Activated CD8-positive, alpha-beta memory T cell treated with anti-CD3 and anti-CD28 coated beads for 1 hour (primary cell): ENCODE measurements at places on chromosomes 5 and 9.

- no peak for DNase-seq
These were observed 6.9 kb downstream of the LPCAT1 start for GRCh38 chr5:1516615-1517601.

GRCh38 chr5:15763754-15764153, 263.8 kb downstream of the FBXL7 start:
- DNase-seq: no peak

DNA sequence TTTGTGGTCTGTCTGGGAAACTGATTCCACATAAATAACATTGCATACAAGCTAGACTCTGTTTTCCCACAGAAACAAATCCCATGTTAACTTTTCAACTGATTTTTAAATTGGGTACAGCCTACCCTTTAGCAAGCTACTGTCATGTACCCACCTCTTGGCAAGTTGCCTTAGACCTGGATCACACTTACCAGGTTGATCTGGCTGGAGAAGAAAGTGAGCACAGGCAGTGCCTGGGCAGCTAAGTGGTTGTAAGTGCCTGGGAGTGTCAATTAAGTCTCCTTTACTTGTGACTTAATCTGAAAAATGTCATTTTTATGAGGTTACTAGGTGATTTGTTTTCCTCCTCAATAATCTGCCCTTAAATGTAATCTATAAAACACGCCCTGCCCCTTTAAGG, 336.4 kb downstream of the ARL15 start:
- no peak for DNase-seq

- DNase-seq: no peak
These were observed 132.4 kb upstream of the OTULINL start for GRCh38 chr5:14449052-14449661.

GRCh38 chr5:89200899-89201298, 317.9 kb upstream of the MEF2C start:
- DNase-seq: no peak

DNA sequence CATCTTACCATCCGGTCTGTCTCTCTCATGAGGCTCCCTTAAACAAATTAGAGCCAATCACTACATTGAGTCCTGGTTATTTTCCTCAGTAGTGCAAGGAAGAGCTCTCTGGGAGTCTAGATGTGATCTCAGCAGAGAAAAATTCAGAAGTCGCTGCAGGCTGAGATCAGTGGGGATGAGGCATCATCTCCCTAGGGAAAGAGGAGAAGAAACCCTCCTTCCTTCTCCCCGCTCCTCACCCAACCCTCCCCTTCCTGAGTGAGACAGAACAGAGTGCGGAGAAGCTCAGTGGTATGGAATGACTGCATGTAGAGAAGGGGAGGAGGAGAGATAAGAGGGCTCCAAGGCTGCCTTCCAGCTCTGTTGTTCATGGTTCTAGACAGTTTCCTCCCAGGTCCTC, 80.5 kb downstream of the PAPPA start:
- no peak for DNase-seq

DNA sequence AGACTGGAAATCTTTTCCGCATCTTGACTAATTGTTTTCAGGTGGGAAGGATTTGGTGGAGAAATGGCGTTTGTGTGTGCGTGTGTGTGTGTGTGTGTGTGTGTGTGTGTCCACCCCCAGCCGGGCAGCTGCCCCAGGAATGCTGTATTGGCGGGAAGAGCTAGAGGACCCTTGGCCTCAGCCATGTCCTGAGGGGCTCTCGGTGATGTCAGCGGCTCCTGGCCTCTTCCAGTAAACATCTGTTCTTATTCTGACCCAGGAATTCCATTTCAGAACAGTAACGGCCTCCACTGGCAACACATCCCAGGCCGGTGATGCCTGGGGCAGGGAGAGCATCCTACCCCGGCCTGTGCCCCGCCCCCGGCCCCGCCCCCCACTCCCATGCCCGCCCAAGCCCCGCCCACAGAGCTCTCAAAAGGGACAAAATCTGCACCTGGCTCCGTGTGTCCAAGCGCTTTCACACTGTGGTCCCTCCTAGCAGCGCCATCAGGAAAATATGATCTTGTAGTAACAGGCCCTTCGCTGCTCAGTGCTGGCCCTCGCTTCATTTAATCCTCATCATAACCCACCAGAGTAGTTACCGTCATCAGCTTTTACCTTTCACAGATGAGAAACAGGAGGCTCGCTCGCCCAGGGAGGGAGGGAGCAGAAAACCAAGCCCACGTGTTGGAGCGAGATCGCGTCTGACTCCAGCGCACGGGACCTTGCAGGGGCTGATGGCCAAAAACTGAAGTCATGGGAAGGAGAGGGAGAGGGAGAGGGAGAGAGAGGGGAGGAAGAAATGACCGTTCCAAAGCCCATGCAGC, 18.9 kb downstream of the ADAMTS2 start:
- DNase-seq: no peak

GRCh38 chr5:143699121-143699520, 112.8 kb upstream of the HMHB1 start:
- DNase-seq: no peak

GRCh38 chr9:76873821-76874220, 32.1 kb downstream of the PRUNE2 start:
- no peak for DNase-seq

GRCh38 chr5:179564526-179564925, 14.2 kb downstream of the RUFY1 start:
- DNase-seq: no peak

- no peak for DNase-seq
These were observed 17.4 kb downstream of the LMNB1 start for GRCh38 chr5:126794157-126794828.

DNA sequence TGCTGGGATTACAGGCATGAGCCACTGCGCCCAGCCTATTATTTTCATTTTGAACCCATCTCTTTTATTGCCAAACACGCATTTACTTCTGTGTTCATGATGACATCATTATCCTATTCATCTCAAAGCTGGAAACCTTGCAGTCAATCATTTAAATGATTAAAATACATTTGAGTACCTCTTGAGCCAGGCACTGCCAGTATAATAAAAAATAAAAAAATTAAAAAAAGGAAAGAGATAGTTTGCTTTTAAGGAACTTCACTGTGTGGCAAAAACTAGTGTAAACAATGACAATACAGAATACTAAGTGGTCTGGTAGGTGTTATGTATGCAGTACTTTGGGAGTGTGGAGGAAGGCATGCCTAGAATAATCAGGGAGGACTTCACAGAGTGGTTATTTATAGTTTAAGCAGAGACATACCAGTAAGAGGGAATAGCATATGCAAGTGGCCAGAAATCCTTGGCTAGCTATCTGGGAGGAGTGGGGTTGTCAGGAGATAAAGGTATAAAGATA, 8.6 kb downstream of the NSD1 start:
- no peak for DNase-seq

DNA sequence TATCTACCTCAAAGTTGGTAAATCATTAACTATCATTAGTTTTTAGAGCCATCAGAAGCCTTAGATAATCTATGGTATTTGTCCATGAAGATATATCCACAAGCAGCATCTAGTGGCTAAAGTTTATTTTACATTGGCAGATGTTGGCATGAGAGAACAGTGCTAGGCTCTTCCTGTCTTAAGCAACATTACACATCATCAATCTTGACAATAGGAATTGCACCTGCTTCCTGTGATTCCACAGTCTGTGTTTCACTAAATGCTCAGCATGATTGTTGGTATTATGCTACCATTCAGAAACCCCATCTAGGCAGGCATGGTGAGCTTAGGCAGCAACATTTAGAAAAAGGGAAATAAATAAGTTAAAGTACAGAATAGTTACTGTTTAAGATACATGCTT, 246.6 kb downstream of the SLCO4C1 start:
- no peak for DNase-seq

GRCh38 chr5:56050551-56051255, 55.9 kb upstream of the IL6ST start:
- DNase-seq: no peak
